ENCODE measurements at places on chromosomes 1 and 21. TPM values are rescaled to one million over a fixed set of nuclear protein-coding genes. Genes with fewer than 3 reads are reported as not detected.

Gene TLCD4
- 0.04 TPM for total RNA-seq

Gene LAMC1
- 0.33 TPM for total RNA-seq

DNA sequence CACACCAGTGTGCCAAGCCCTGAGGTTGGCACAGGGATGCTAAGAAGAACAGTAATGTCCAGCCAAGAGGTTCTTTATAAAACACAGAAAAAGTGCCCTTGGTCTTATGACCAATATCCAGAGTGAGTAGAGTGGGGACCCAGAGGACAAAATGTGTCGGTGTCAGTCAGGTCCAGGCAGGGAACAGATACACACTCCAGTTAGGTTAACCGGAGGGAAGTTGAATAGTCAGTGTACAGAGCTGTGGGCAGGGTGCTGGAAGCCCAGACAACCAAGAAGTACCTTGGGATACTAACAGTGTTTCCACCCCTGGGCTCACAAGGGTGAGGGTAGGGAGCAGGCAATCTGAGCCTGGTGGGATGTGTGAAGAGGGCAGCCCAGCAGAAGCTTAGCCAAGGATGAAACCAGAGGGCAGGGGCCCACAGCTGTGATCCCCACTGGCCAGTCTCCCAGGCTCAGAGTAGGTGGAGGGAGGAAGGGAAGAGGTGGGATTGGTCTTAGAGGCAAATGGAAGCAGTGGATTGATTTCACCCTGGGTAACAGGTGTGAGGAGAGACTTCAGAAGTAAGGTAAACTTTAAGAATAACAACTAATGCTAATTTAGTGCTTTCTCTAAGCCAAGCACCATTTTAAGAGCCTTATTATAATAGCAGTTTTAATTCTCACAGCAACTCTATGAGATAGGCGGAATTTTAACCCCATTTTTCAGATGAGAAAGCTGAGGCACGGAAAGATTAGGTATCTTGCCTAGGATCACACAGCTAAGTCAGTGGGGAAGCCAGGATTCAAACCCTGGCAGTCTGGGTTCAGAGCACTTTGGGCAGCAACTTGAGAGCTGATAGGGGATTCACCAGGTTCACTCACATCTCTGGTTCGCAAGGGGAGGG is 143.4 kb upstream of the HOOK1 start:
- DNase-seq, result no peak

DNA sequence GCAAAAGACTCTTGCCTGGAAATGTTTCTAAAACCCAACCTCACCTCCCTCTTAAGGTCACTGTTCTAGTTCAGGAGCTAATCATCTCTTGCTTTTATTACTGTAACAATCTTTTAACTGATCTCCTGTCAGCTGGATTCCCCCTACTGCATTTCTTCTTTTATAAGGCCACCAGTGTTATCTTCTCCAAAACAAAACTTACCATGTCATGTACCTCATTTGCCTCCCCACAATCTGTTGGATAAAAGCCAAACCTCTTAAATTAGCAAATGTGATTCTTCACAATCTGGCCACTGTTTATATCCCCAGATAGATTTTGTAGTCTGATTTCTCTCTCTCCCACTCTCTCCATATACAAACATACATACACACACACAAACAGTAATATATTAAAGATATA is 143.3 kb downstream of the DENND1B start:
- DNase-seq, result no peak

- DNase-seq, result no peak
These were observed 12.9 kb upstream of the PODN start for GRCh38 chr1:53048960-53049573.

Gene NMNAT2
- not detected for total RNA-seq

Gene KRTAP19-1
- not detected for total RNA-seq

DNA sequence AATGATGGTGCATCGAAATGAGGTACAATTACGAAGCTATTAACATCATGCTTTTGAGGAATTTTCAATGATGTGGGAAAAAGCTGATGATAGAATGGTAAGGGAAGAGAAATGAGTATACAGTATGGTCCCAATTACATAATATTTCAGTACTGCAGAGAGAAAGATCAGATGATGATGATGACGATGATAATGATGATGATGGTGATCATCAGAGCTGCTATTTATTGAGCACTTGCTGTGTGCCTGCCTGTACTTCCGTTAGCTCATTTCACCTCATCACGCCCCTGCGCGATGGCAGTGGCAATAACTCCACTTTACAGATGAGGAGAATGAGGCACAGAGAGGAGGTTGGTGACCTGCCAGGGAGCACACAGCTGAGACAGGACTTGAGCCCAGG is 620.8 kb downstream of the MATN1 start:
- DNase-seq, result no peak

GRCh38 chr21:35050348-35051286 is 1.5 kb upstream of the RUNX1 start:
- DNase-seq, result no peak

DNA sequence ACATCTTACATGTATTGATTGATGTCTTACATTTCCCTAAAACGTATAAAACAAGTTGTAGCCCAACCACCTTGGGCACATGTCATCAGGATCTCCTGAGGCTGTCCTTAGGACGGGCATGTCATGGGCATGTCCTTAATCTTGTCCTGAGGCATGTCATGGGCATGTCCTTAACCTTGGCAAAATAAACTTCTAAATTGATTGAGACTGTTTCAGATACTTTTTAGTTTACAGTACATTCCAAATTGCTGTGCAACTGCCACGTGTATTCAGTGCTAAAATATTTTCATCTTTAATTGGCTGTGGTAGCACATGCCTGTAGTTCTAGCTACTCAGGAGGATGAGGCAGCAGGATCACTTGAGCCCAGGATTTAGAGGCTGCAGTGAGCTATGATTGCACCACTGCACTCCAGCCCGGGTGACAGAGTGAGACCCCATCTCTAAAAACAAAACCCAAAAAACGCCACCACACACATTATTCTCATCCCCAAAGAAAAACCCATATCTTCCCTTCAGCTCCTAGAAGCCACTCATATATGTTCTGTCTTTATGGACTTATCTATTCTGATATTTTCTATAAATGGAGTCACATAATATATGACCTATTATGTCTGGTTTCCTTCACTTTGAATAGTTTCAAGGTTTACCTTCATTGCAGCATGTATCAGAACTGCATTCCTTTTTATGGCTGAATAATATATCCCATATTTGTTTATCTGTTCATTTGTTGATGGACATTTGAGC is 96.0 kb upstream of the BTG3 start:
- no peak for DNase-seq

- no peak for DNase-seq
These were observed 31.7 kb downstream of the AK5 start for GRCh38 chr1:77313491-77313890.

Gene CLCA4
- not detected for total RNA-seq

Measured in CD8-positive, alpha-beta memory T cell (primary cell).